ENCODE measurements at places on chromosomes 13 and 19. TPM values are rescaled to one million over a fixed set of nuclear protein-coding genes. Genes with fewer than 3 reads are reported as not detected.

GRCh38 chr13:23506807-23507291 lies 63.4 kb upstream of the TNFRSF19 start:
- DNase-seq = no peak

- DNase-seq = peak; percentile 10
Observed at GRCh38 chr13:48038761-48039160, 1.2 kb downstream of the NUDT15 start.

GRCh38 chr13:100098445-100099116 lies 9.7 kb downstream of the PCCA start:
- no peak for DNase-seq

DNA sequence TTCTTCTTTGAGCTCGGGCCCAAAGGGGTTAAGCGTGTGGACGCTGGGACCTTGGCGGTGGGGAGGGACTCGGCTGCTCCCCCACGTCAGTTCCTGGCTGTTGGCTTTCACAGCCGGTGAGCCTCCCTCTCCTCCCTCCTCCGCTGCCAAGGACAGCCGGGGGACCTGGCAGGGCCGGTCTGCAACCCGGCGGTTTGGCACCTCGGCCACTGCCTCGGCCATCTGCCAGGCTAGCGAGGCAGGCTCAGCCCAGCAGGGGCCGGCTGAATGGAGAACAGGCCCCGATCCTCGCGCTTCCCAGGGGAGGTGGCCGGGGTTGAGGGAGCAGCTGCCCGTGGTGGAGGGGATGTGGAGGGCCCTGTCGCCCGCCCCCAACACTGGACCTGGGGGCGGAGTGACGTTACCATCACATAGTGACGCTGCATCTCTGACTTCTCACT lies 5.0 kb downstream of the TLE5 start:
- DNase-seq = peak; percentile 85

GRCh38 chr13:84588023-84588422 lies 705.7 kb upstream of the SLITRK1 start:
- DNase-seq = no peak

DNA sequence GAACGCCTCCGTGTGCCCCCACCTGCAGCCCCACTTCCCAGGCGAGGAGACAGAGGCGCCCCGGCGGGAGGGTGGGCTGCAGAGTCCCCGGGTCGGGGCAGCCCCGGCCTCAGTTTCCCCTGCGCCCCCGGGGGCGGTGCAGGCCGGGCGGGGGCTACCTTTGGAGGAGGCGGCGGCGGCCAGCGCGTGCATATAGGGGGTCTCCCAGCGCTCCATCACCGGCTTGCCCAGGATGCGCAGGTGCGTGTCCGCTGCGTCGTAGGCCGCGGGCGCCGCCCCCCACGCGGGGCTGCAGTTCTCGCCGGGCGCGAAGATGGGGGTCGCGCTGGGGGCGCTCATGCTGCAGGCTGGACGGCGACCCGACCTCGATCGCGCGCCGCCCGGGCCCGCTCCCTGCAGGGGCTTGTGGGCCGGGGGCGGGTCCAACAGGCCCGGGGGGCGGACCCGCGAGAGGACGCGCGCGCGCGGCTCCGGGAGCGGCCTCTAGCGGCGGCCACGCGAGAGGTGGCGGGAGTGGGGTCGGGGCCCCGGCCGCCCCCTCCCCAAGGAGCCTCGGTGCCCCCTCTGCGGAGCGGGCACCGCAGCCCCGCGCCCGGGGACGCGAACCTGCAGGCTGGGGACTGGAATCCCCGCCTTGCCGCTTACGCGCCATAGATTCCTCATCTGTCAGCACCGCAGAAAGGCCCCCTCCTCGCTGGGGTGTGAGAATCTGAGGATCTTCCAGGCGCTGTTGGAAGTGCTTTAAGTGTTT lies at the start of gene GAMT:
GAMT (minus strand) TSS at position 405 of the 751 bp plus-strand sequence; CDS start at position 339, 66 bp downstream.
- DNase-seq = peak; percentile 91

- no peak for DNase-seq
Observed at GRCh38 chr19:19101540-19101939, 36.7 kb downstream of the TMEM161A start.

- DNase-seq = no peak
Observed at GRCh38 chr19:49896863-49897621, at the start of gene IL4I1. TSS of gene IL4I1 (minus strand) at chr19:49896887. CDS start at chr19:49896160, 727 bp downstream.

DNA sequence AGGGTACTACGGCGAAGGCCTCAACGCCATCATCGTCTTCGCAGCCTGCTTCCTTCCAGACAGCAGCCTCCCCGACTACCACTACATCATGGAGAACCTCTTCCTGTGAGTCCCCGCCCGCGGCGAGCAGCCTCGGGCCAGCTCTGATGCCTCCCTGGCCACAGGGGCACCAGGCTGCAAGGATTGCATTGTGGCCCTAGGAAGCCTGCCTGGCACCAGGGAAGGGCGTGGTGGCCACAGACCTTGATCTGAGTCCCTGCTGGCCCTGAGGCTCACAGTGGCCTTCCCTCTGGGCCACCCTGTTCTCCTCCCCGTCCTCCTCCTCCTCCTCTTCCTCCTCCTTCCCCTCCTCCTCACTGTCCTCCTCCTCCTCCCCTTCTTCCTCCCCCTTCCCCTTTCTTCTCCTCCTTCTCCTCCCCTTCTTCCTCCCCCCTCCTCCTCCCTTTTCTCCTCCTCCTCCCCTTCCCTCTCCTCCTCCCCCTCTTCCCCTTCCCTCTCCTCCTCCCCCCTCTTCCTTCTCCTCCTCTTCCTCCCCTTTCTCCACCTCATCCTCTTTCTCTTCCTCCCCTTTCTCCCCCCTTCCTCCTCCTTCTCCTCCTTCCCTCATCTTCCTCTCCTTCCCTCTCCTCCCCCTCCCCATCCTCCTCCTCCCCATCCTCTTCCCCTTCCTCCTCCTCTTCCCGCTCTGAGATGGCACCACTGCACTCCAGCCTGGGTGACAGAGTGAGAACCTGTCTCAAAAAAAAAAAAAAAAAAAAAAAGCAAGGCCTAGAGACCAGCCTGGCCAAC lies 24.4 kb upstream of the NMRK2 start:
- no peak for DNase-seq

Gene FSD1
- 38.7 TPM for total RNA-seq

Gene GPR12
- 39.5 TPM for total RNA-seq

DNA sequence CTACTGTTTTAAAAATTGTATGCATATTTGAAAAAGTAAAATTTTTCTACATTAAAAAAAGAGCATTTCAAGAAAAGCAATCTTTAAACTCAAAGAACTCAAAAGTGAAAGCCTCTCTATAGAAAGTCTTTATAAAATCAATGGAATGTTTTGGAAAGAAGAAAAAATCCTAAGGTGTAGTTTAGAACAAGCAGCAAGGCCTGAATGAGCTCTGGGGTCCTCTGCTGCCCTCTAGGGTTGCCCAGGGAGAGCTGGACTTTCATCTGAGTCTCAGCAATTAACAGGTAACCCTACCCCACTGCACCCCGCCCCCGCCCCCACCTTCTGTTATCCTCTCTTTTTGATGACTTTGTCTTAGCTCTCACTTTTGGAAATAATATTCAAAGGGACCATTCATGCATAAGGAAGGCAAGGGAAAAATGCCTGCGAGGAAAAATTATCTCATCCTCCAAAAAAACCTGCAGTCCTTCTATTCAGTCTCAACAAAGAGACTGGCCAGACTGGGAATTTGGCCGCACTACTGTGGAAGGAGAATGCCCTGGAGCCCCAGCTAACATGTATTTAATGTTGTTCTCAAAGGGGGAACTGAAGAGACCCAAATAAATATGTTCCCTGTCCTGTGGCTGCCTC lies 24.1 kb downstream of the SLC25A30 start:
- DNase-seq = peak; percentile 65

- no peak for DNase-seq
Observed at GRCh38 chr19:55623561-55623960, 805 bp downstream of the ZNF784 start.

DNA sequence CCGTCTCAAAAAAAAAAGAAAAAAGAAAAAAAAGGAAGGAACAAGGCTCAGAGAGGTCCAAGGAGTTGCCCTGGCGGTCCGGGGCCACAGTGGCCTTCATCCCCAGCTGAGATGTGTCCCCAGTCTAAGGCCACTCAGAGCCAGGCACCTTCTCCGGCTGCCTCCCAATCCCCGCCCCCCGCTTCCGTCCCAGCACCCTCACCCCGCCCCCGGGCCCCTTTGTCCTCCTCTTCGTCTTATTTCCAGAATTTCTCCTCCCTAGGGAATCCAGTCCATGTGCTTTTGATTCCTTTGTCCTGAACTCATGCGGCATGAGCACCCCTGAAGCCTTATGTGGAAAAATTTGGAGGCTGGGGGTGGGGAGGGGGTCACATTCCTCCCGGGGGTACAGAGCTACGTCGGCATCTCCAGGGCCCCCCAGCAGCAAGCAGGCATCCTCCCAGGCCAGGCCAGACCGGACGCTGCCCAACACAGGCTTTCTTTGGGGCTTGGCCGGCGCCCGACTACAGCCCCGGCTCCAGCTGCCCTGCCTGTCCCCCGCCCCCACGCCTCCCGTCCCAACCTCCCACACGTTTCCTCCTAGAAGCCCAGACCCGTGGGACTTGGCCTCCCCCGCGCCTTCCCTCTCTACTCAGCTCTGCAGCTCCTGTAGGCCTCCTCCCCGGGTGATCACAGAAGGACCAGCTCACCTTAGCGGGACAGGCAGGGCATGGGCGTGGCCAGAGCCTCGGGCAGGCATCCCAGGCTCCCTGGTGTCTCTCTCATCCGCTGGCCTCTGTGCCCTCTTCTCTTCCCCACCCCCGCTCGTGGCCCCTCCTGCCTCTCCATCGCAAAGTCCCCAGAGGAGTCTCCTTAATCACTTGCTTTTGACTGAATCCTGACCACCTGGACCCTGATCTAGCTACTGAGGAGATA lies 17.8 kb upstream of the ADGRE5 start:
- DNase-seq = no peak

- no peak for DNase-seq
Observed at GRCh38 chr13:81990652-81991051, 1649.7 kb upstream of the SPRY2 start.

Gene SHISA7
- 4.5 TPM for total RNA-seq

DNA sequence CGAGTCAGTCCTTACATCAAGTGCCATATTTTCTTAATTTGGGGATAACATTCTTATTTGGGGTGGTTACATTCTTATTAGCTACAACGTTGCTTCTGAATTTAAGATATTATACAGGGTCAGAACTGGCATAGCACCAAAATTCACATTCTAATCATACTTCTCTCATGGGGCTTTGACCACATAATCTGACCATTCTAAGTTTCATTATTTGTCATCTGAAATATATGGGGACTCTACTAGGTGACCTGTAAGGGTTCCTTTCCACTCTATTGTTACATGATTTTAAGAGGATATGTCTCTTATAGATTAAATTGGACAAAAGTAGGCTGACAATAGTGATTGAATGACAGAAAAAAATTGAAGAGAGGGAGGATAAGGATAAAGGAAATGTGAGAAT lies 536.5 kb downstream of the KCTD12 start:
- DNase-seq = no peak

DNA sequence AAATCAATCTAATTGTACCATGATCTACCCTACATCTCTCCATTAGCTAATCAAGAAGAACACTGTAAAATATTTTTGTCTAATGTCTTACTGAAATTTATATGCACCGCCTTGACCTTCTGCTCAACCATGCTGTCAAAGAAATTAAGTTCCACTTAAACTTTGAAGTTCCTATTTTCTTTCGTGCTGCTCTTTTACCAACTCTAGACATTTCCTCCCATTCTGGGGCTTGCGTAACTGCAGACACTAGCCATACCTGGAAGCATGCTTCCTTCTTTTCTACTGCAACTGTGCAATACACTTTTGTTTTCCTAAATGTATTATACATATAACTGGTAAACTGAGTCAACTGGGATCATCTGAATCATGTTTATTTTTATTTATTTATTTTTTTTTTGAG lies 8.5 kb upstream of the UBE2L5 start:
- no peak for DNase-seq

Gene SIGLECL1
- not detected for total RNA-seq

GRCh38 chr13:87459419-87459818 lies 211.8 kb upstream of the SLITRK5 start:
- no peak for DNase-seq

Gene COMP
- total RNA-seq = not detected

- no peak for DNase-seq
Observed at GRCh38 chr19:7674010-7675005, 2.6 kb upstream of the MCEMP1 start.

GRCh38 chr19:7862413-7862951 lies 11.7 kb downstream of the PRR36 start:
- DNase-seq = peak; percentile 82

- DNase-seq = no peak
Observed at GRCh38 chr19:9552536-9553274, 14.3 kb upstream of the ZNF426 start.

- DNase-seq = no peak
Observed at GRCh38 chr19:16398530-16399249, 73.1 kb downstream of the EPS15L1 start.

DNA sequence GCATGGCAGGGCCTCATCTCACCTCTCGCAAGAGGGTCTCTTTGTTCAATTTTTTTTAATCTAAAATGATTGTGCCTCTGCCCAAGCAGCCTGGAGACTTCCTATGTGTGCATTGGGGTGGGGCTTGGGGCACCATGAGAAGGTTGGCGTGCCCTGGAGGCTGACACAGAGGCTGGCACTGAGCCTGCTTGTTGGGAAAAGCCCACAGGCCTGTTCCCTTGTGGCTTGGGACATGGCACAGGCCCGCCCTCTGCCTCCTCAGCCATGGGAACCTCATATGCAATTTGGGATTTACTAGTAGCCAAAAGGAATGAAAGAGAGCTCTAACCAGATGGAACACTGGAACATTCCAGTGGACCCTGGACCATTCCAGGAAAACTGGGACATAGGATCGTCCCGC lies 8.0 kb downstream of the FXYD3 start:
- no peak for DNase-seq

Gene CDC42EP5
- total RNA-seq = 4.1 TPM

DNA sequence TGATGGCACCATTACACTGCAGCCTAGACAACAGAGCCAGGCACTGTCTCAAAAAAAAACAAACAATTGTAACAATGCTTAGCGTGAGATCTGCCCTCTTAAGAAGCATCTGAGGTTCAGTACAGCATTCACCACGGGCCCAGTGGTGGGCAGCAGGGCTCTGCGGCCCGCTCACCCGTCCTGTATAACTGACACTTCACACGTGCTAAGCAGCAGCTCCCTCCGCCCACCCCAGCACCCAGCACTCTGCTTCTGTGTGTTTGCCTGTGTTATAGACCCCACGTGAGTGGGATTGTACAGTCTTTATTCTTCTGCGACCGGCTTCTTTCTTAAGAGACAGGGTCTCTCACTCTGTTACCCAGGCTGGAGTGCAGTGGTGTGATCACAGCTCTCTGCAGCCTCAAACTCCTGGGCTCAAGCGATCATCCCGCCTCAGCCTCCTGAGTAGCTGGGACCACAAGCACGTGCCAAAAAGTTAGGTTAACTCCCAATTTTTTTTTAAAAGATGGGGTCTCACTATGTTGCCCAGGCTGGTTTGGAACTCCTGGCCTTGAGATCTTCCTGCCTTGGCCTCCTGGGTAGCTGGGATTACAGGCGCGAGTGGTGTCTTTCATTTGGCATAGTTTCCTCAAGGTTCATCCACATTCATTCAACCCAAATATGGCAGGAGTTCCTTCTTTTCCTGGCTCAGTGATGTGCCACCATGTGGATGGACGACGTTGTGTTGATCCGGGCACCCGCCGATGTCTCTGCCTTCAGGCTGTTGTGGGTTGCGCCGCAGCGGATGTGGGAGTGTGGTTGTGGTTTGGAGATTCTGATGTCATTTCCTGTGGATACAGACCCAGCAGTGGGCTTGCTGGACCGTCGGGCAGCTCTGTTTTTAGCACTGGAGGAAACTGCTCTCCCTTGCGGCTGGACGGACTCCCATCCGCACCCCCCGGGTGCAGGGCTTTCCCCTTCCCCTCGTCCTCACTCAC lies 170.0 kb downstream of the KDM4B start:
- no peak for DNase-seq

GRCh38 chr13:99346335-99347042 lies 39.3 kb upstream of the GPR183 start:
- no peak for DNase-seq

- no peak for DNase-seq
Observed at GRCh38 chr13:46179969-46180763, 1.8 kb downstream of the LCP1 start.

- DNase-seq = no peak
Observed at GRCh38 chr19:41076286-41076685, 12.0 kb upstream of the CYP2A13 start.
